ENCODE measurements at places on chromosomes 2 and 18. TPM values are rescaled to one million over a fixed set of nuclear protein-coding genes. Genes with fewer than 3 reads are reported as not detected.

MOGAT1 gene
- total RNA-seq, result not detected

DAW1 gene
- total RNA-seq, result not detected

TM4SF20 gene
- total RNA-seq, result 1.5 TPM

CCDC141 gene
- not detected for total RNA-seq

CLEC4F gene
- total RNA-seq, result not detected

SATB2 gene
- total RNA-seq, result 22.1 TPM

PMS1 gene
- total RNA-seq, result 27.2 TPM

ATOH8 gene
- 5.7 TPM for total RNA-seq

RNF125 gene
- 0.16 TPM for total RNA-seq

LGALSL gene
- total RNA-seq, result 3.1 TPM

MYO7B gene
- 0.16 TPM for total RNA-seq
